ENCODE measurements at places on chromosomes 2 and 18.

DNA sequence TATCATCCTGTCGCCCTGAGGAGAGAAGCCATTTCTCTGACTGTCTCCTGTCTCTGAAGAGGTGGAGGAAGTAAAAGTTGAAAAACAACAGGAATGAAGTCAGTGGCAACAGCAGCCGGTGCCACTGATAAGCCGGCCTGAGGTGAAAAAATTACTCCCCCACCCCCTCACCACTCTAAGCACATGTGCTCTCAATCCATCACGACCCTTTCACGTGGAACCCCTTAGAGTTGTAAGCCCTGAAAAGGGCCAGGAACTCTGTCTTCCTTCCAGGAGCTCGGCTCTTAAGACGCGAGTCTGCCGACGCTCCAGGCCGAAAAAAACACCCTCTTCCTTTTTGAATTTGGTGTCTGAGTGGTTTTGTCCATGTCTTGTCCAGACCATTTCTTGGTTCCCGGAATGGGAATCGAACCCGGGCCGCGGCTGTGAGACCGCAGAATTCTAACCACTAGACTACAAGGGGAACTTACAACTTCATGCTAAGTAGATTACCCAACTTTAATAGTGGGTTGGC, 40.7 kb upstream of the TRIM43 start:
- no peak for DNase-seq

DNA sequence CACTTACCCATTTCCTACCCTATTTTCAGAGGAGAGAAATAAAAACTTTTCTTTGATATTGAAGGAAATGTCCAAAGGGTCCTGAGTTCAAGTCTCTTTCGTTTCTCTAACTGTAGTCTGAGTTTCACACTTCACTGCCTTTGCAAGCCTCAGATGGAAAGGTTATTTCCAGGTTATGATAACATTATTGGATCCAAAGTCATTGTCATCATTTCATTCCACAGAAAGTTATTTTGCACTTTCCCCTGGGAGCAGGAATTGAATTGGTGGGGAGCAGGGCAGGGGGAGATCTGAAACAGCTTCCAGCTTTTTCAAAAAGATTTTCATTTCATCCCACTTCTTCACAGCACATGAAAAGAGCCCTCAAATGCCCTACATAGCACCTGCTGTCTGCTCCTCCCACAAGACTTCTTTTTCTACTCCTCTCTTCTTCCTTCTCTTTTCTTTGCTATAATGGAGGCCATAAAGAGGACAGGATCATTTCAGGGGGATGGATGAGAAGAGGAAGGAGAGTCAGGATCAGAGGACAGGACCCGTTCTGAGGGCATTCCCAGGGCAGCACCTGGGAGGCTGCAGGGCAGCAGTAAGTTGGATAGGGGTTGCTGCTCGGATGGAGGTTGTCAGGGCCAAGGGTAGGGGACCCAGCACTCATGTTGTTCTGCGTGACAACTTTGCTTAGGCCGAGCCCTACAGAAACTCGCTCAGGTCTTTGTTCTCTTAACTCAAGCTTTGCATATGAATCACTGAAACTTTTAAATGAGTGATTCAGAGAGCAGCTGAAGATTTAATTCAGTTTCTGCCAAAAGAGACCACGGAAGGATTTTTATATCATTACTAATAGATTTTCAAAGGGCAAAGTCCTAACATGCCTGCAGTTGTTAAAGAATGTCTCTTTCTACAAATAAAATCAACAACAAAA, 11.4 kb upstream of the GALNT5 start:
- DNase-seq: no peak

DNA sequence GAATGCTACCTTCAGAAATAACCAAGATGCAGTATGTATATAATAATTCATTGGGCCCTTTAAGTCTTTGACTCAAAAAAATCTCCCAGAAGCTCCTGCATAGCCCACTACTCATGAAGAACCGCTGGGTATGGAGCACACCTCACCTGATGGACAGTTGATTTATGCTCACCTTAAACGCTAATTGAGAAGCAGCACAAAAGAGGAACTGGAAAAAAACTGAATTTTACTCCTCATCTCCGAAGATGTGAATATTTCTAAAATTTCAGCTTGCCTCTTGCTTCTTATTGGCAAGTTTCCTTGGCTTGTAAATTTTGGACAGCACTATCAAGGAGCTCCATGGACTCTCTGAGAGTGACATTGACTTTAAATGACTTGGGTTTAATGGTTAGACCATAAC, 5.5 kb downstream of the CYP1B1 start:
- no peak for DNase-seq

DNA sequence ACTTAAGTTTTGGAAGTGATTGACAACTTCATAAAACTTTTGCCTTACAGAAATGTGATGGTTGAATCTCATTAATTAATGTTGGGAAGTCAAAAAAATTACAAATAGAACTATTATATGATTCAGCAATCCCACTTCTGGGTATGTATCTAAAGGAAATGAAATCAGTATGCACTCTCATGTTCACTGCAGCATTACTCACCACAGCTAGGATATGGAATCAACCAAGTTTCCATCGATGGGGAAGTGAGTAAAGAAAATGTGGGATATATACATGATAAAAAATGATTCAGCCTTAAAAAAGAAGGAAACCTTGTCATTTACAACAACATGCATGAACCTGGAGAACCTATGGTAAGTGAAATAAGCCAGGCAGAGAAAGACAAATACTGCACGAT, 112.4 kb upstream of the WDR75 start:
- no peak for DNase-seq

GRCh38 chr2:27509326-27509725, 12.7 kb downstream of the GCKR start:
- no peak for DNase-seq

DNA sequence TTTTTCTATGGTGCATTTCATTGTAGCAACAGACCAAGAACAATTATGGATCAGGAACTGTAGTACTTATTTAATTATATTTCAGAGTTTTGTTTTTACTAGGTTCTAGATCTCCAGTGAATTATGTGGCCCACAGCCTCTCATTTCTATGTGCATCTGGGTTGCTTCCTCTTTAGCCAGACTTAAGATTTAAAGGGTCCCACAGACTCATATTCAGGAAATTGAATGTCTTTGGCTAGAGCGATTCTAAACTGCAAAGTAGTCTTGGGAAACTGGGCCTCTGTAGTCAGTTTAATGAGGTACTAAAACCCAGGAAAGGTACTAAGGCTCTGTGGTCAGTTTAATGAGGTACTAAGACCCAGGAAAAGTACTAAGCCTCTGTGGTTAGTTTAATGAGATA, 94.4 kb downstream of the LYPD6B start:
- no peak for DNase-seq

DNA sequence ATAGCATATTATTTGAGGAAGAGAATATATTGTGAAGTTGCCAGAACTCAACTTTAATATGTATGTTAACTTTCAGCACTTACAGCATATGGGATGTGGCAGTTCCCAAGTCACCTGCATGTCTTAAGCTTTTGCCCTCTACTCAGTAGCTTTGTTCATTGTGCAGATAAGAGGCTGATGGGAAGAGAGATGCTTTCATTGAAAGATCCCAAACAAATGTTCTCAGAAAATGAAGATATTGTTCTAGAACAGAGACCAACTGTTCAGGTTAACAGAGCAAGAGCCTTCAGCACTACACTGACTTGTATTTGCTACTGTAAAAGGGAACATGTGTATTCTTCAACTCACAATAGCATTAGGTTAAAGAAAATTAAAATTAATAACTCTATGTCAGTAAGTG, 28.1 kb downstream of the GAREM1 start:
- no peak for DNase-seq

- no peak for DNase-seq
These were observed 20.1 kb upstream of the NFATC1 start for GRCh38 chr18:79375441-79376154.
